ENCODE measurements at places on chromosomes 3 and 15.
A peak's percentile ranks its signal among the peaks of the same experiment; 100 is the strongest.

DNA sequence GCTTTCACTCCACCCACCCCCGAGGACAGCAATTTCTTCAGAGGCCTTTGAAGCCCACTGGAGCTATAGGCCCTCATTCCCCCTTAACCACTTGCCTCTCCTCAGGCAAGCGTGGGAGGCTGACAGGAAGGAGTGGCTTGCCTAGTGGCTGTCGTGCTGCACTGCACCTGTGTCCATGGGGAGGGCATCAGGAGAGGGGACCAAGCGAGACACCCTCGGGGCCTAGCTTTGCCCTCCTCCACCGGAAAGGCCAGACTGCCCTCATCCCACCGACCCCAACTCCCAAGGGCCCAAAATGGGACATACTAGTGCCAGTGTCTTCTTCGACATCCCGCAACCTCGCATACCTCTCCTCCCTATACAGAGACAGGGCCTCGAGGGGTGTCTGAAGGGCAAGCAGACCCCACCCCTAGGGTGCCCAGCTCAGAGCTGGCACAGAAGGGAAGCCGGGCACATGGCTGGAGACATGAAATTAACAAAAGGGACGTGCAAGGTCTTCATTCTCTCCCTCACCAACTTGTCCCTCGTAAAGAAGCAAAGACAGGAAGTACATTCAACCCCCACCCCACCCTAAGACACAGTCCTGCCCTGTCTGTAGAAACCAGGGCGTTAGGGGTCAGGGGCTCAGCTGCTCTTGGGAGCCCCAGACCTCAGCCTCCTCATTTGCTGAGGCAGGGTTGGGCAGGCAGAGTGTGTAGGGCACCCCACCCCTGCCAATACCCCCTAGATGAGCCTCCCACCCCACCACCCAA, 24.3 kb downstream of the VIPR1 start:
- DNase-seq: peak; percentile 68

- no peak for DNase-seq
Observed at GRCh38 chr3:134034005-134034785, 4.5 kb upstream of the SLCO2A1 start.

DNA sequence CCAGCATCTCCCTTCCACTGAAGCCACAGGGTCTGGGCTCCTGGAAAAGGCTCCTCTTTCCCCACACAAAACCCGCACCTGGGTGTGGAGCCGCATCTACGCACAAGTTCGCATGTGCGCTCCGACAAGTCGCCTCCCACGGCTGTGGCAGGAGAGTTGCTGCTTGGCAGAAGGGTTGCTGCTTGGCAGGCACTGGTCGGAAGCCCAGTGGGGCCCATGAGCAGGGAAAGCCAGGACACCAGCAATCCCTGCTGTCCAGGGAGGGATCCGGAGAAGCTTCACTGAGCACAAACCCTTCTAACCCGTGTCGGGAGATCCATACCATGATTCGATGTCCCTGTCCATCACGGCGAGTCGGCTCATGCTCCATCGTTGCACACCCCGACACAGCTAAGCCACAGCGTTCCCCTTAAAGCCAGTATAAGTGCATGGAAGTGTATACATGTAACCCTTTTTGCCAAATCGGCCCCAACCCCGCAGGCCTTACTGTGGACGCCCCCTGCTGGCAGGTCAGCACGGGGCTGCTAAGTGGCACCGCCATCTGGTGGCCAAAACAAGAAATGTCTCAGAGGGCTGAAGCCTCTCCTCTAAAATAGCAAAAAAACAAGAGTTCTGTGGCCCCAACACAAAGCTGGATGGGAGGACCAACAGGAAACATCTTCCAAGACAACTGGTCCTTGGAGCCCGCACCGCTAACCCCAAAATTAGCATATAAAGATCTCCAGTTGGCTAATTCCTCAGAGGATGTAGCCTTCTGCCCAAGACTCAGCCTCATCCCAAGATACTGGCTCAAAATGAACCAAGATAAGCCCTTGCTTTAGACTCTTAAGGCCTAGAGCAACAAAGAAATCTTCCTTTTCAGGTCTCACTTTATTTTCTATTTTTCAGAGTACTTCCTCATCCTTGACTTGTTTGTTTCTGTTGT, 8.3 kb downstream of the ANKRD63 start:
- peak; percentile 90 for DNase-seq

GRCh38 chr15:66193066-66193465, 60.5 kb downstream of the MEGF11 start:
- DNase-seq: no peak

GRCh38 chr3:30496066-30496966, 110.1 kb upstream of the TGFBR2 start:
- no peak for DNase-seq

DNA sequence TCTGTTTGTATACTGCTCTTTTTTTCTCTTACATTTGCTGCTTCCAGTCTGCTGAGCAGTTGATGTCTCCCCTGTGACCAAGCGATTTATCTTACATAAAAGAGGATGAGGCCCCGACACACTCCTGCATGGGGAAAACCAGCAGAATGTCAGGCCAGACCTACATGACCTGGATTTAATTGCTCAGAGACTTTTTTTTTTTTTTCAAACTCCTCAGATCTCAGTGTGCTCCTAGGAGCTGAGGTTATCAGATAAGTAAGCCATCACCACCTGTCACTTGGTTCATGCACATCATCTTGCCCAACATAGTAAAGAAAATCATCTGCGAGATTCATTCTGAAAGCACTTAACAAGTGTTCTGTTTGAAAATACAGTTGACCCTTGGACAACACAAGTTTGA, 163.1 kb downstream of the PLCL2 start:
- DNase-seq: no peak

GRCh38 chr3:186966406-186966805, 36.1 kb downstream of the ST6GAL1 start:
- no peak for DNase-seq

DNA sequence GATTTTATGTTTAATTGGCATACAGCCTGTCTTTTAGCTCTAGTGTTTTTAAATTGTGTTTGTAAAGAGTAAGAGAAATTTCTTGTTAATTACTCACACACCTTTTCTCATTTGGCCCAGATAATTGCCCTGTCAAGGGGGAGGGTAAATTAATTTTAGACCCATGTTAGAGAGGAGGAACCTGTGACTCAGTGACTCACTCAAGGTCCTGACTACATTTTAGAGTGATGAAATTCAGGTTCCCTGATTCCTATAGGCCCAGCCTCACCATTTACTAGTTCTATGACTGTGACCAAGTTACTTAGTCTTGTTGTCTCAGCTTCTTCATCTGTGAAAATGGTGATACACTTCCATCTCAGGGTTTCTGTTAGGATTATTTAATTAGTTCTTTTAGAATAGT, 125.2 kb upstream of the DPH6 start:
- DNase-seq: no peak

GRCh38 chr15:92819278-92820235, 80.6 kb upstream of the CHD2 start:
- DNase-seq: no peak

DNA sequence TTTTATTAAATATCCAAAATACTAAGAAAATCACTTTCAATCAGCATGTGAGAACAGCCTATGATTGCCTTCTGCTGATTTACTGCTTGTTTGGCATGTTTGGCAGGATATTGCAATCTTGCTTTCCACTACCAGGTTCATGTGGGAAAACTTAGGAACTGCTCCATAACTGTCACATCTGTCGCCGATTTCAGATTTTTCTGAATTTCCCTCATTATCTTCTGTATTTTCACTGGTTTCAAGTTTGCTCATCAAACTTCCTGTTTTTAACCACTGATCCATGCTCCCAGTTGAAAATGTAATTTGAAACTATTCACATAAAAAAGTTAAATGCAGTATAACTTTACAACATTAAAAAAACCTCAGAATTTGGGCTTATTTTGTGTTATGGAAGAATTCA, 93.0 kb downstream of the NFKBIZ start:
- DNase-seq: no peak

GRCh38 chr3:132378048-132378762, 39.1 kb upstream of the DNAJC13 start:
- DNase-seq: peak; percentile 53

DNA sequence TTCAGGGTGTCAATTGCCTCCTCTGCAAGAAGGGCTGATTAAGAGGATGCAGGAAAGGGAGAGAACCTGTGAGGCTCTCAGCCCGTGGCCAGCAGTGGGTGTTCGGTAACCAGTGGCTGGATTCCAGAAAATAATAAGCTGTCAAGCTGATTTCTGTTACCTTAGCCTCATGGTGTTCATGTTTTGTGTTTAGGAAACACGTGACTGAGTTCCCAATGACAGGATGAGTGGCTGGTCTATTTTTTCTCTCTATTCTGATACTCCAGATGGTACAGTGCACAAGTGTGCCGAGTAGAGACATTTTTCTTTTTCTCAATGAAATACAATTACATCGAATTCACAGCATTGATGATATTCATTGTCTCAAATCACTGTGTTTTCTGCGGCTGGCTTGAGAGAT, 43.6 kb downstream of the EDEM1 start:
- no peak for DNase-seq

DNA sequence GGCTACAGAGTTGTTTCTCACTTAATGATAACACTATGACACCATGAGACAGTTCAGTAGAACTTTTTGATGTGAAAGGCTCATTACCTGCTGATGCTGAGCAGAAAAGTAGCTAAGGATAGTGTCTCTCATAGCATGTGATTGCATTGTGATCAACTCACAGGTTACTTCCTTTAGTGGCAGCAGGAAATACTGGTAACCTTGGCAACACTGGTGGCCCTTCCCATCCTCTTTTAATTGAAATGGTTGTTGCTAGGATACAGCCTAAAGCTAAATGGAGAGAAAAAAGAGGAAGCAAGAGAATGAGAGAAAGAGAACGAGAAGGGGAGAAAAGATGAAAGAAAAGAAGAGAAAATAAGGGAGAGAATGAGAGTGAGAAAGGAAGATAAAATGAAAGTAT, 204.7 kb upstream of the GAP43 start:
- no peak for DNase-seq

- DNase-seq: no peak
Observed at GRCh38 chr3:32575451-32576113, 4.9 kb upstream of the DYNC1LI1 start.

DNA sequence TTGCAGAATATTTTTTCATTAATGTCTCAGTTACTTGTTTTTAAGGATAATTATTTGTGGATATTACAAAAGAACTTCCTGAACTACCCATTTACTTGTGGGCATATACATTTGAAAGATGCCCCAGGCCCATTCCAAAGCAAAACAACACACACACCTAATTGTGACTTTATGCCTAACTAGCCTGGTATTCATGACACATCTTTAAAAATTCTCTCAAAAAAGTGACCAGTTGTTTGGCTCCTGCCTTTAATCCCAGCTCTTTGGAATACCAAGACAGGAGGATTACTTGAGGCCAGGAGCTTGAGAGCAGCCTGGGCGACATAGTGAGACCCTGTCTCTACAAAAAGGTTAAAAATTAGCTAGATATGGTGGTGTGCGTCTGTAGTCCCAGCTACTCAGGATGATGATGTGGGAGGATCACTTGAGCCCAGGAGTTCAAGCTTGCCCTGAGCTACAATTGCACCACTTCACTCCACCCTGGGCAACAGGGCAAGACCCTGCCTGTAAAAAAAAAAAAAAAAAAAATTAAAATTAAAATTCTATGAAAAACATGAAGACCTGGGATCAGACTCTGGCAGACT, 51.7 kb upstream of the SLC4A7 start:
- DNase-seq: no peak

GRCh38 chr3:152390647-152391046, 121.9 kb downstream of the MBNL1 start:
- DNase-seq: no peak

DNA sequence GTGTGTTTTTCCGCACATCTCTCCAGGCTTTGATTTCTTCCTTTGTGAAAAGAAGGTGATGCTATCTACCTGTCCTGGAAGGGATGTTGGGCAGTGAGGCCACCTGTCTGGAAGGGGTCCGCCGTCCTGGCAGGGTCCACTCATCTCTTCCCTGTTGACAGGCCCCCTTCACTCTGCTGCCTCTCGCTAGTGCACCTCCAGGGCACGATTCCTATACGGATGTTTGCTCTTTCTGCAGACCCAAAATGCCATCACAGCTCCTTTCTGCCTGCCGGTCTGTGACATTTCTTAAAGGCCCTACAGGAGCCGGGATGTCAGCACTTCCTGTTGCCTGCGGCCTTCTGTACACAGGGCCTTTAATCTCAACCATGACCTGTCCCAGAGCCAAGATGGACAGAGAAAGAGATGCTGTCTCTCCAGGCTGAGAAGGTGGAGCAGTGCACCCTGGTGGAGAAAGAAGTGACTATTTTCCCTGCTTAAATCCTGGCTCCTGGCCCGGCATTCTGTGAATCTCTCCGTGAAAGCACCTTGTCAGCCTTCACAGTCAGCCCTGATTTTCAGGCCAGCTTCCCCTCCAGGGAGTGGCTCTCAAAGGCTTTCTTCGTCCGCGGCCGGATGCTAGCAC, 7.4 kb downstream of the FAM3D start:
- DNase-seq: no peak

- DNase-seq: no peak
Observed at GRCh38 chr3:72347819-72348319, 500.4 kb downstream of the SHQ1 start.

All from GM13976 (cell line).